ENCODE measurements at places on chromosomes 5 and 9.

DNA sequence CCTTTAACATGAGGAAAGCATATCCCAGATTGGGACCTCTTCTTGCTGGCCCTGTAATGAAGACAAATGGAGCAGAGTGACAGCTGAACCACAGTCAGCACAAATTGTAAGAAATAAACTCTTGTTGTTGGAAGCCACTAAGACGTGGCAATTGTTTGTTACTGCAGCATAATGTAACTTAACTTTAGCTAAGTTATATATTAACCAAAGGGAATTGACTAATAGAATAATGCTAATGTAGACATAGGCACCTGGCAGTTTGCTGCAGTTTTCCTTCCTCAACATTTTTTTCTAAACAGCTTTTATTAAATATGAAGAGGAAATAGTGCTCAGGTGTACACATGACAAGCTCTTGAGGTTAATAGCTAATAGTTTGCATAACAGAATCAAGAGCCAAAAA is 300.7 kb upstream of the SLC30A5 start:
- no peak for DNase-seq

- no peak for DNase-seq
These were observed 192.2 kb downstream of the PAPPA start for GRCh38 chr9:116345817-116346216.

GRCh38 chr5:172573986-172574870 is 66.8 kb upstream of the NEURL1B start:
- no peak for DNase-seq

DNA sequence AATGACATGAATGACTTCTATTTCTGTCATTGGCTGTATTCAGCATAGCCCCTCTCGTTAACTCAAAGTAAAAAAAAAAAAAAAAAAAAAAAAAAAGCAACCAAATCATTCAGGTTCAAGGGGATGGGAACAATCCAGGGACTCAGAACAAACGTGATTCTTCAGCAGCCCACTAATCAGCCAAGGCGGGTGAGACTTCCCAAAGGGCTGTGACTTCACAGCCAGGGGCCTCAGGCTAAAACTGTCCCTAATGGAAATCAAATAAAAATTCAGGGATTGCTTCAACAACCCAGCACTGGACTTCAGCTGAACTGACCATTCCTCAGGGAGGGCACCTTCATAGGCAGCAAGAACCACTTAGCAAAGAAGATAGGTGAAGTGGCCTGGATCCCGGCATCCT is 86.2 kb upstream of the FAM169A start:
- DNase-seq, result no peak

GRCh38 chr5:42399702-42400101 is 23.5 kb upstream of the GHR start:
- DNase-seq, result no peak

DNA sequence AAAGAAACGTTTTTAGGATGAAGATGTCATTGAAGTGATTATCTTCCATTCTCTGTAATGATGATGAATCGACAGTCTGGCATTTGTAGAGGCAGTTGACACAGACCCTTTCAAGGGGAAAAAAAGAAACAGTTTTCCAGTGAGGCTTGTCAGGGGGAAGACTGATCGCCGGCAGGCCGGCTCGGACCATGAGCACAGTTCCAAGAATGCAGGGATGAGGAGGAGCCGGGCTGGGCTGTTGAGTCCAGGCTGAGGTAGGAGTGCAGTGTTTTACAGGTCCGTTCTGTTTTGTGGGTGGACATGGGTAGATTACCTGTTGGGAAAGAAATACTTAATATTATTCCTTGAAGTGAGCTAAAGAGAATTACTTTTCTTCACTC is 194.6 kb downstream of the AOPEP start:
- no peak for DNase-seq

GRCh38 chr5:112512901-112513300 is 93.8 kb upstream of the EPB41L4A start:
- DNase-seq, result no peak

DNA sequence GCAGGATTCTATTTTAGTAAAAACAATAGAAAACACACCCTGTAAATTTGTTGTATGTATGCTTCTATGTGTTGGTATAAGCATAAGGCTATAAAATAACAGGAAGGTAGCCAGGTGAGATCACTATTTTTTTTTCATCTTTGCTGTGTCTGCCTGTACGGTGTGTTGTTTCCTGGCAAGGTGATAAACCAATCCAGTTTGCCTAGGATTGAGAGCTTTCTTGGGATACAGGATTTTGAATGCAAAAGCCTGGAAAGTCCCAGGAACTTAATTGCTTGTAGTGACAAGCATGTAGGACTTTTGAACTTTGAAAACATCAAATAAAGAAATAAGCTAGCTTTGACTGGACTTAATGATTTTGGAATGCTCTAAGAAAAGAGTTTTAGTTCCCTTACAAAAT is 83.3 kb upstream of the RORB start:
- no peak for DNase-seq

GRCh38 chr9:98226957-98227356 is 28.5 kb downstream of the TBC1D2 start:
- DNase-seq, result no peak

- no peak for DNase-seq
These were observed 28.8 kb upstream of the SEMA4D start for GRCh38 chr9:89526667-89527066.

- peak; percentile 23 for DNase-seq
These were observed 151.4 kb downstream of the HSD17B3 start for GRCh38 chr9:96150324-96151227.

- no peak for DNase-seq
These were observed 40.6 kb downstream of the FREM1 start for GRCh38 chr9:14869671-14870070.

- no peak for DNase-seq
These were observed 11.7 kb downstream of the DNAJB5 start for GRCh38 chr9:35001285-35001677.

DNA sequence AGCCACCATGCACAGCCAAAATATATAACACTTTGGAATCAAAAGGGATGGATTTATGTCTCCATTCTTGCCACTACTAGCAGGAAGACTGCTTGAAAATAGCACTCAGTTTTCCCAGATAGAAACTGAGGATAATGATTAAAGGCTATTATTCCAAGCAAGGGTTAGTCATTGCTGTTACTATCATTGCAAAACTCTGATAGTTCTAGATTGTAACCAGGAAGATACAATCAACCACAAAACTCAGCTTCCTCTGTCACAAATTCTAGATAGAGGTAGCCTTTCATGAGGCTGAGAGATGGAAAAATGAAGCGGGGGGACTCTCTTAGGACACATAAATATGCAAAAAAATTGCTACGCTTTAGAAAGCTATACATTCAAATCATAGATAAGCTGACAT is 3.1 kb downstream of the ANXA1 start:
- DNase-seq, result no peak

DNA sequence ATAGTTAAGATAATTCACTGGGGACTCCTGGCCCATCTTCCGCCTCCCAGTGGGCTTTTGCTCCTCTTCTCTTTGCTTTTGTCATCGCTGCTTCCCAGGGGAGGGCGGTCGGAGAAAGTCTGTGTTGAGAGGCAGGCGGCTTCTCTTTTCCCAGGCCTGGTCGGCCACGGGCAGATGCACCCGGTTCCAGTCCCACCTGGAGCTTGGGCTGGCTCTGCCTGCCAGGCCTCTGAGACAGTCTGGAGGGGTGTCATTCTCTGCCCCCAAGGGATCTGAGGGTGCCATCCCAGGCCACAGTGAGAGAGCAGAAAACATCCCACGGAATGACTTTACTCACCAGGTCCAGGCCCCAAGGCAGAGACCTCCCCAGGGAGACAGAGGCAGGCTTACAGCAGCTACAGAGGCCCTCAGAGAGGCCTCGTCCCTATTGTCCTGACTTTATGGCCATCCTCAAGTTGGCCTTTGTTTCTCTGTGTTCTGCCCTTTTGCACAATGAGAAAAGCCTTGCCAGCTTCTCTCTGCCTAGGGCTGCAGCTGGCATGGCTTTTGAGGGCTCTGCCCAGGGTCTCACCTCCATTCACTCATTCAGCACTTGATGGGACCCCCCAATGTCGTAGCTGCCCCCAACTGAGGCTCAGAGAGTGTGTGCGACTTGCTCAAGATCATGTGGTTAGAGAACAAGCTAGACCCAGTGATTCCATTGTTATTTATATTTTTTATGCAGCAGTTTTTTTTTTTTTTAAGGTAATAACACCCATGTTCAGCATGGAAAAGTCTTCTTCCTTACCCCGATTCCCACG is 44.2 kb upstream of the BOD1 start:
- DNase-seq, result no peak

DNA sequence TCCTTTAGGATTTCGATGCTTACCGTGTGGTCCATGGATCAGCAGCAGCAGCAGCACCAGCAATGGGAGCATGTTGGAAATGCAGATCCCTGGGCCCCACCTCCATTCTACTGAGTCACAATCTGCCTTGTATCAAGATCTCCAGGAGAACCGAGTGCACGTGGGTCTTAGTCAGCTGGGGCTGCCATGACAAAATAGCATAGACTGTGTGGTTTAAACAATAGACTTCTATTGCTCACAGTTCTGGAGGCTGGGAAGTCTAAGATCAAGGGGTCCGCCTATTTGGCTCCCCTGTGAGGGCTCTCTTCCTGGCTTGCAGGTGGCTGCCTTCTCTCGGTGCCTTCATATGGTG is 1.3 kb upstream of the PROP1 start:
- no peak for DNase-seq

DNA sequence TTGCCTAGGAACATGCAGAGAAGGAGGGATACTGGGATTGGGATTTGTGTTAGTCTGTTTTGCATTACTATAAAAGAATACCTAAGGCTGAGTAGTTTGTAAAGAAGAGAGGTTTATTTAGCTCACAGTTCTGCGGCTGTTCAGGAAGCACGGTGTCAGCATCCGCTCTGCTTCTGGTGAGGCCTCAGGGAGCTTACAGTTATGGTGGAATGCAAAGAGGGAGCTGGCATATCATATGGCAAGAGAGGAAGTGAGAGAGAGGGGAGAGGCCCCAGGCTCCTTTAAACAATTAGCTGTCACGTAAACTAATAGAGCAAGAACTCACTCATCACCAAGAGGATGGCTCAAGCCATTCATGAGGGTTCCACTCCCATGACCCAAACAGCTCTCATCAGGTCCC is 27.0 kb downstream of the IL12B start:
- no peak for DNase-seq
